ENCODE measurements at places on chromosomes 4 and X.

DNA sequence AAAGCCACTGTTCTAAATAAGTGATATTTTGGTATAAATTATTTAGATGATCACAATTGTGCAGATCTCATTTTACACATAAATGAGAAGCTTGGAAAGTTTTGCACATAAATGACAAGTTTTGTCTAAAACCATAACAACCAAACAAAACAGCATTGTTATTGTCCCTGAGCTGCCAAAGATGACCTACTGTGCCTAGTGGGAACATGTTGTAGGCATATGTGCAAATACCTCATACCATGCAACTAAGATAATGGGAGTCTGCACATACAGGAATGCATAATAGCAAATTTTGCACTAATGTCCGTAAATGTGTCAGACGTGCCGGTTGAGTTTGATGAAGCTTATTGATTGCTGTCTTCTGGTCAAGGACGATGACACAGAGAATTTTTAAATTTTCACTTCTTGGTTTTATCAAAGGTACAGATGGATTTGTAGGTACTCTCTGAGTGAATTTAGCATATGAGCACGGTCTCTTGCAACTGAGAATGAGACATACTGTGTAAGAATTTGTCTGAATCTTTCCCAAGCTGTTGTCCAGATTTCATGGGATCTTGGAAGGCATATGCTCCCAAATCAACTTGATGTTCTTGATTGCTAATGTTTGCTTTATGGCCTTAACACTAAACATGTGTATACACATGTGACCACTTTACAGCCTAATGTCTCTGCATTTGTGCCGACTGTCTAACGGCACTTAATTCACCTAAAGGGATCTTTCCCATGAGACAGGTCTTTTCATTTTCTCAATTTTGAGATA is 1133.5 kb downstream of the FAT4 start:
- DNase-seq: no peak

DNA sequence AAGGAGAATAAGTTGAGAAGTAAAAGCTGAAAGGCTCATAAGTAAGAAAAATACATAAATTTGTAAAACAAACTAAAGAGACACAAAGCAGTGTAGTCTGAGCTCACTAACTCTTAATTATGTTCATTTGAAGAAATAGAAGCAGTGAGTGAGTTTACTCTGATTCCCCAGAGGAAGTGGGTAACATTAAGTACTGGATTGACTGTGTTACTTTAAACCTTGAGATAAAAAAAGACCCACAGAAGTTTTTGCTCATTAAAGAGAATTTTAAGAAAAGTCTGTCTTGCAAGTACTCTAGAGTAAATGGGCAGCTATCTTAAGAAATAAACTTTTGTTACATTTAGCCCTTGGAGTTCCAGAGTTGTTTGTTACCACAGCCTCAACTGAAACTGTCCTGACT is 2466.9 kb downstream of the PCDH7 start:
- DNase-seq: no peak

DNA sequence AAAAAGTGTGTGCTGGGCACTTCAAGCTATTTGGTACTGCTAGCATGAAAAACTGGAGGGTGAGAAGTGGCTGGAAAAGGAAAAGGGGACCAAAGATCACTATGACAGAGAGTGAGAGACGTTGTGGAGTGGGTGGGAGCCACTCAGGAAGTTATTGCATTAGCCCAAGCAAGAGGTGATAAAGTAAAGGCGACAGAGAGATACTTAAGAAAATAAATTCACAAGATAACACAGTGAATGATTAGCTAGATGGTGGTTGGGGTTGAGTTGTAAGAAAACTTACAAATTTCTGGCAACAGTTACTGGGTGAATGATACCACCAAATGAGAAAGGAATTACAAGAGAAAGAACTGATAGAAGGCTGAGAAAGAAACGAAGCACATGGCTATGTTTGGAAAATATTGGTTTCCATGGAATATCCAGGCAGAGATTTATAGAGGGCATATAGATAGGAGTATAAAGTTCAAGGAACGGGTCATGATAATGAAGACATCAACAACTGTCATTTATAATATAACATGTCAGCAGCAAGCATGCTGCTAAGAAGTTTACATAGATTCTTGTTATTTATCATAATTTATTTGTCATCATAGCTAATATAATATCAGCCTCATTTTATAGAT is 60.7 kb downstream of the CASK start:
- no peak for DNase-seq

DNA sequence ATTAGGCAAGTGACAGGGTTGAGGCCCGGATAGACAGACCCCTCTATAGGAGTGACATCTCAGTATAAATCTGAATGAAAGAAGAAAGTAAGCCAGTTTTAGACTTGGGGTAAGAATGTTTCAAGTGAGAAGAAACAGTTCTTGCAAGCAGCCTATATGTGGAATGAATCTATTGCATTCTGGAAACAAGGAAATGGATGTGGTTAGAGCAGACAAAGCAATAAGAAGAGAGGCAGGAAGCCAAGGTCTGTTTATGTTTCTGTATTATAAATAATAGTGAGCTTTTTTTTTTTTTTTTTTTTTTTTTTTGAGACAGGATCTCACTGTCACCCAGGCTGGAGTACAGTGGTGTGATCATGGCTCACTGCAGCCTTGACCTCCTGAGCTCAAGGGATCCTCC is 255.8 kb downstream of the UNC5C start:
- DNase-seq: no peak

GRCh38 chrX:153564047-153564606 is 34.8 kb downstream of the CCNQ start:
- no peak for DNase-seq

- DNase-seq: no peak
Measured at GRCh38 chrX:8684201-8684965, 47.6 kb downstream of the ANOS1 start.

DNA sequence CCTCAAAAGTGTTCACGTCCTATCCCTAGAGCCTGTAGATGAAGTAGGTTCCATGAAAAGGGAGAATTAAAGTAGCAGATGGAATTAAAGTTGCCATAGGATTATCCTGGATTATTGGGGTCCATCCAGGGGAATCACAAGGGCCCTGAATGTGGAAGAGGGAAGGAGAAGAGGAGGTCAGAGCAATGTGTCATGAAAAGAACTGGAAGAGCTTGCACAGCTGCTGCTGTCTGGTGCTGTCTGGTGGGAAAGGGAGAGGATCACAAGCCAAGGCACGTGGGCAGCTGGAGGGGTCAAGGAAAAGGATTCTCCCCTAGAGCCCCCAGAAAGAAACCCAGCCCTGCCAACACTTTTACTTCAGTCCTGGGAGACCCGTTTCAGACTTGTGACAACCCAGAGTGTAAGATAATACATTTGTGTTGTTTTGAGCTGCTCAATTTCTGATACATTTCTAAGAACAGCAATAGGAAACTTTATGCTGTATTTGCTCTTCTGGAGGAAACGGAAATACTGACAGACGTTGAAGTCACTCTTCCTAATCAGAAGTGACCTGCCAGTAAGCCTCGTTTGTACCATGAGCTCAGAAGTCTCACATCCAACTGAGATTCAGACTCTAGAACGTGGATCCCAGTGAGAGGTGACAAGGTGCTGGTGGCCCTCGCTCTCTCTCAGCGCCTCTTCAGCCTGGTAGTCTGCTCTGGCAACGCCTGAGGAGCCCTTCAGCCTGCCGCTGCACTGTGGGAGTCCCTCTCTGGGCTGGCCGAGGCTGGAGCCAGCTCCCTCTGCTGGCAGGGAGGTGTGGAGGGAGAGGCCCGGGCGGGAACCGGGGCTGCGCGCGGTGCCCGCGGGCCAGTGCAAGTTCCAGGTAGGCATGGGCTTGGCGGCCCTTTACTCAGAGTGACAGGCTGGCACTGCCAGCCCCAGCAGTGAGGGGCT is 34.7 kb upstream of the ENPP6 start:
- no peak for DNase-seq

DNA sequence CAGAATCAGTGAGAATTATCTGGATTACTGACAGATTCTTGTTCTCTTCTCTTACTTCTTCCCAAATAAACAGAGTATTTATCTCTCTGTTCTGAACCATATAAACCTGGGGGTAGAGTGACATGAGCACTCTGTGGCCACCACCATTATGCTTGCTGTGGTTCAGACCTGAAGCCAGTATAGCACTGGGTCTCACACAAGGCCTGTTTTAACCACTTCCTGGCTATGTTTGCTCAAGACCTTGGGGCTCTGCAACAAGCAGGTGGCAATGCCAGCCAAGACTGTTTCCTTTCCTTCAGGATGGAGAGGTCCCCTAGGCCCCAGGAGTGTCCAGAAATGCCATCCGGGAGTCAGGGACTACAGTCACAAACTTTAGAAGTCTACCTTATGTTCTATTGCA is 21.7 kb upstream of the HEPH start:
- DNase-seq: no peak

- DNase-seq: no peak
Measured at GRCh38 chr4:35934320-35934981, 309.9 kb downstream of the ARAP2 start.

GRCh38 chr4:100017637-100018310 is 67.7 kb upstream of the H2AZ1 start:
- no peak for DNase-seq

DNA sequence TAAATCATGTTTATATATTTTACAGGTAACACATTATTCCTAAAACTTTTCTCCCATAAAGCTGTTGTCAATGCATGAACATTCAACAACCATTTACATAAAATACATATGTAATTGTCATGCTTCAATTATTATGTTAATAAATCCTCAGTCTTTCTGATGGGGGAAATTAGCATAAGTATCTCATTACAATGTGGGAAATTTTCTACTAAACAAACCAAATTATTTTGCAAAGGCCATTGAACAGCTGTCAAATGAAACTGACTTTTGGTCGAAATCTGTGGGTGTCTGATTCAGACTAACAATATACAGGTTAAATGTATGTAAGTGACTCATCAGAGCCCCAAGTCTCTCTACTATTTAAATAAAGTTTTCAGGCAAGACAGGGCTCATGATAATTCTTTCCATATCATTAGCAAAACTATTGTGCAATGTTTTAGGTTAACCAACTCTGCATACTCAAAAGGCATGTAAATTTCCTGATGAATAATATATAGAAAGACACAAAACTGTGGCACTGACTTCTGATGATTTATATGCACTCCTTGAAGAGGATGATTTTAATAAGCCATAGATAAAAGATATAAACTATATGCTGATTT is 795.3 kb upstream of the AADAT start:
- DNase-seq: no peak

GRCh38 chr4:142427456-142427855 is 418.6 kb downstream of the INPP4B start:
- DNase-seq: no peak

- no peak for DNase-seq
Measured at GRCh38 chrX:134647477-134647877, 10.8 kb downstream of the PLAC1 start.

DNA sequence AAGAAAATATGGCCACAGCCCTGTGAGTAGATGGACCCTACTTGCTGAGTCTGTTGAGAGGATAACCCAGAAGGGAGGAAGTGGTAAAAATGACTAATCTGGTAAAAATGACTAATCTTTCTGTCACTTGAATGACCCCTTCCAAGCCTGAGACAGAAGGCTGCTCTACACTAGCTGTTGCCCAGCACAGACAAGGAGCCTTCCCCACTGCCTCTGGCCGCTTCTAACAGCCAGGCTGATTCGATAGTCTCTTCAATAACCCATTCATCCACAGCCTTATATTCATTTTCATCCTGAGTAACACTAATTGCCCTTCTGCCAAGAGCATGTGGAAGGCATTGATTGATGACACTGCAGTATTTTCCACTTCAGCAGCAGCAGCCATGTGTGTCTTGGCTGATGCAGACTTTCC is 18.4 kb downstream of the MAGEB17 start:
- no peak for DNase-seq

DNA sequence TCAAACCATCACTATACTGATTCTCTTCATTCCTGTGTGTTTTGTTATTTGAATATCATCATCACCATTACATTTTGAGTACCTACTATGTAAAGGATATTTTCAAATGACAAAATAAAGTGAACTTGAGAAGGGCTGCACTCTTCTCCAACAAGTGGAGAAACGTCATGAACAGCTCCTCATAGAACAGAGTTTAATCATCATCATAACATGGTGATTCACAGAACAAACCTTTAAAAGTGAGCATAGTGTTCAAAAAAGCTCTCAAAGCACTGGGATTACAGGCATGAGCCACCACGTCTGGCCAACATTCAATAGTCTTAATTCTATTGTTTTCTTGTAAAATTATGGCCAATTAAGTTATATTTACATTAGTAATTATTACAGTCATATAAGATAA is 993.9 kb downstream of the PDHA2 start:
- DNase-seq: no peak

- DNase-seq: no peak
Measured at GRCh38 chrX:23503835-23504539, 163.3 kb upstream of the PRDX4 start.

DNA sequence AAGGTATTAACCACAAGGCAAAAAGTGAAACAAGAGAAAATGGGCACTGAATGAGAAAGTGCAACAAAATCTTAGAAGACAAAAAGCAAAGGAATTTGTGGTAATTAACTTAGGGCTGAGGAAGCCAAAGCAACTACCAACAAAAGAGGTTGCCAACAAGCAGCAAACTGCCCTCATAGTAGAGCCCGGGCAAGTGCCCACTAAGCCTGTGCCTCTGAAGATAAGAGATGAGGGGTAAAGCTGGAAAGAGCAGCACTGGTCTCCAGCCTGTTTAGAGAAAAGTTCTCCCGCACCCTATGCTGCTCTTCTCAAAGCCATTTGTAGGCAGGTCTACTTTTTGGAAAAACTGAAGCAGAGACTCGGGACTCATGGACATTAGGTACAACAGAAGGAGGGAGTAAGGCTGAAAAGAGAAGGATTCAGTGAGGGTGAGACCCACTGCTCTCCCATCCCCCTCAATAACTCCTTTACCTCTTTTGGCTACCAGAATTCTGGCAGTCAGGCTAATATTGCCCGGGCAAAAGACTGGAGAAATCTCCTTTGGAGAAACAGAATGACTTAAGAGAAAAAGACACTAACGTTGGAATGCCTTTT is 29.6 kb upstream of the KCNE5 start:
- DNase-seq: no peak

- DNase-seq: no peak
Measured at GRCh38 chr4:98522636-98523395, 135.6 kb downstream of the TSPAN5 start.

- no peak for DNase-seq
Measured at GRCh38 chr4:74418063-74418670, 26.8 kb upstream of the AREG start.

- DNase-seq: peak; percentile 51
Measured at GRCh38 chrX:123859846-123860838, at the start of gene XIAP. Gene XIAP, plus strand, starts transcription at chrX:123860053. Its CDS starts 25,610 bp downstream, at chrX:123885663.
